Fibroblast of pulmonary artery (primary cell): ENCODE measurements at places on chromosomes 7 and 10.

DNA sequence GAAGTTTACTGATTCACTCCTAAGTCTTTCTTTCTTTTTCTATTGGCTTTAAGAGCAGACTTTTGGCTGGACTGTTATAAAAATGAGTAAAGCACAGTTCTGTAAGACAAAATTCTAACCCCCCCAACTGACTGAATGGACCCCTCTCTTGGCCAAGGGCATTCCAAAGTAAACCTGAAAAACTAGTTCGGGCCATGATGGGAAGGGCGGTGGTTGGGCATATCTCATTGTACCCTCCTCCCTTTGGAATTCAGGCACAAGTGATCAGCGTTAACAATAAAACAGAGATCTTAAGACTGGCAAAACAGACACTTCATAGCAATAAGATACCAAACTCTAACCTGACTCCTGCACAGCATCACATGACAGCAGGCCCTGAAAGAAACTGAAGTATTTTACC, 6.1 kb upstream of the KIF20B start:
- DNase-seq, result no peak

DNA sequence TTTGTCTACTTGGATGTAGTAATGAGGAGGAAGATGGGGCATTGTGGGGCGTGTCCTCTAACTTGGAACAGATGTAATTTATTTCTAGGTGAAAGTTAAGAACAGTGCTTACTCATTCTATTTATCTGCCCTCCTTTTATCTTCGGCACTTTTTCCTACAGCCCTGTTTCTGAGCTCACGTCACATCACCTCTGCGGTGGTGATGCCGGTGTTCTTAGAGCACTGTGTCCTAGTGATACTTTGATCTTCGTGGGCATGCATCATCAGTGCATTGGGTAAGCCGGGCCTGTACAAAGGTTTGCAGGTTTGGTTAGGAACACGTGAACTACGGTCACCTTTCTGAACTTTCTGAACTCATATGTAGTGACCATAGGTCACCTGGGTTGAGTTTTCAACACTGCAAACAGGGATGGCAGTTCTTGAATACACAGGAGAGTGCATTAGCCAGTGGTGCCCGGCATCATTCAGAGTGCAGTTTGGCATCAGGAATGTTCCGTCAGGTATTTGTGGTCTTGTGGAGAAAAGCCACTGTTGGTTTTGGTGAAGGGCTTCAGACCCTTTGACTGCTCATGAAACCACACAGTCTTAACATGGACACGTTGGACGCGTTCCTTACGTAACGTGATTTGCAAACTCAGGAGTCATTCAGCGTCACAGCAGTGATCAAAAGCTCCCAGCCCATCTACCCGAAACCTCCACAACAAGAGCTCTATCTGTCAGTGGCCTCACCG, 5.6 kb downstream of the POR start:
- DNase-seq, result peak; percentile 48

- DNase-seq, result no peak
These were observed 157.0 kb downstream of the PTPN20 start for GRCh38 chr10:47067949-47068940.

DNA sequence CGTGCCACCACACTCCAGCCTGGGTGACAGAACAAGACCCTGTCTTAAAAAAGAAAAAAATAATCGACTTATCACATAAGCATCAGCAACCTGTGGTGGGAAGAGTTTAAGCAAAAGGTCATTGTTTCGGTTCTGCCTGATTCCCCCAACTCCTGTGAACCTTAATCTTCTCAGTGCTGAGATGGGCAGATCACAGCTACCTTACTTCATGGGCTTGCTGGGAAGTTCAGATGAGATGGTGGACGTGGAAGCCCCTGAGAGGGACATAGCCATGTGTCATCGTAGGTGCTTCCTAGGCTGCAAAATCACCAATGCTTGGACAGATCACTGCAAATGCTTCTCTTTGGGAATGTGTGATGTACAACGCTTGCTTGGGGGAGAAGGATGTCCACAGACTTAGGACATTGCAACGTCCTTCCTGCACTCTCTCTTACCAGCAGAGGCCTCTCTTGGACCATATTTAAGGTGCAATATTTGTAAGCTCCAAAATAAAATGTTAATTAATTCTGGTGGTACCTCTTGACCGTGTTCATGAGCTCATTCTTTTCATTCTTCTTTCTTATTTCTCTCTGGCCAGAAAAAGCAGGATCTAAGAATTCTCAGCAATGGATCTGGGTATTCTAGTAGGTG, 8.6 kb downstream of the GJD4 start:
- DNase-seq, result peak; percentile 61

DNA sequence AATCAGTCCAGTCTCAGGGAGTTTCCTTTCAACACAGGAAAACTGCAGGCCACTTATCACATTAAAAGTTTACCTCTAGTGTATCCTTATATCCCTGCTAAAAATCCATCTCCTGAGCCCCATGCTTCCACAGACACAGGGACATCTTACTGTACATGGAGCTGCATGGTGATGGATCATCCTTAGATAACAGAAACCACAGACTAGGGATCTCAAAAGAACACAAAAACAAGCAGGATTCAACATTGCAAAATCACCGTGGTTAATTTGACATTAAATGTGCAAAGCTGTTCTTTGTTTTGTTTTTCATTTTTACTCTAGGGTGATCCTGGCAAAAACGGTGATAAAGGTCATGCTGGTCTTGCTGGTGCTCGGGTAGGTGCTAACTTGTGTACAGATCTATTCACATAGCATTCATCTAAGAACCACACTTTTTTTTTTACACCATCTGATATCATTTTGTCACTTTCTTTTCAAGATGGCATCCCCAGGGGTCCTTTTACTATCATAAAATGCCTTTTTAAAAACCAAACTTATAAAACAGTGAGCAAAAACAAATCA, 18.1 kb downstream of the COL1A2 start:
- DNase-seq, result no peak

DNA sequence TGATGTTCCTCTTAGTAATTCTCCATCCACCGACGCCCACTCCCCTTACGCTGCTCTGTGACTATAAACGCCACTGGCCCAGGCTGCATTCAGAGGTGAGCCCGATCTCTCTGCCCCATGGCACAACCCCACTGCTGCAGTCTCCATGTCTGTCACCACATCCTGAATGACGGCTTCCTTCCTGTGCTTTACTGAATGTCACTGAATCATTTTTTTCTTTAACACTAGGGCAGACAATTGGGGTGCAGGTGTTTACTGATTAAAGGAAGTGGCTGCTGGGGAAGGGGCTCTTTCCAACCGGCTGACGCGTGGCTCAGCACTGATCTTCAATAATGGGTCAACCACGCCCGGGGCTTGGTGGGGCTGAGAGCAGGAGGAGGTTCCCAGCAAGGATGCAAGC, 208.3 kb downstream of the USP6NL start:
- no peak for DNase-seq

GRCh38 chr7:150586068-150586784, 19.0 kb downstream of the GIMAP4 start:
- DNase-seq, result no peak

DNA sequence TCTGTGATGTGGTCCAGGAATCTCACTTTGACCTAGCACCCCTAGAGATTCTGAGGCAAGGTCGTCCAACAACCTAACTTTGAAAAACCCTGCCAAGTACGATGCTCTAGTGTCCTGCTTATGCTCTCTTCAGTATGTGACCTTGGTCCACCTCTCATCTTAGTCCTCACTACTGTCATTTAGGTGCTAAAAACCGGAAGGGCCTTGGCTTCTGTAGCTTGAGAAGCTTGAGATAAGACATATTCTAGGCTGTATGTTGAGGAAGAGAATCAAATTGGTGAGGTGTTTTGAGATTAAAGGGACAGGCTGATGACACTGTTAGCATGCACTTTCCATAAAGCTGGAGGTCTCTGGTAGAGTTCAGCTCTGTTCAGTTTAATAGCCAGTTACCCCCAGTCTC, 57.0 kb upstream of the MTPN start:
- DNase-seq, result no peak

- DNase-seq, result no peak
These were observed 15.2 kb upstream of the KNDC1 start for GRCh38 chr10:133144771-133145170.

GRCh38 chr7:25802473-25802872, 349.5 kb upstream of the NFE2L3 start:
- no peak for DNase-seq

DNA sequence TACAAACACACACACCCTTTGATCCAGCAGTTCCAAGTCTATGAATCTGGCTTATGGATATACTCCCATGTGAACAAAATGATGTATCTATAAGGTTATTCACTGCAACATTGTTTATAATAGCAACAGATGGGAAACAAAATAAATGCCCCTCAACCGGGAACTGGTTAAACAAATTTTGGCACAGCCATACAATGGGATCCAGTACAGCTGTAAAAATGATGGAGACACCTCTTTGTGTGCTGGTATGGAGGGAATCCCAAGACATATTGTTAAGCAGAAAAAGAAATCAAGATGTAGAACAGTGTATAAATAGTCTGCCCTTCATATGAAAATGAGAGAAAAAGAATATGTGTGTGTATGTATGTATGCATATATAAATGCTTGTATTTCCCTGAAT, 155.5 kb downstream of the SNX10 start:
- DNase-seq, result no peak
